ENCODE measurements at places on chromosomes 2 and 18. TPM values are rescaled to one million over a fixed set of nuclear protein-coding genes. Genes with fewer than 3 reads are reported as not detected.

Gene GAREM1
- total RNA-seq = 5.6 TPM

DNA sequence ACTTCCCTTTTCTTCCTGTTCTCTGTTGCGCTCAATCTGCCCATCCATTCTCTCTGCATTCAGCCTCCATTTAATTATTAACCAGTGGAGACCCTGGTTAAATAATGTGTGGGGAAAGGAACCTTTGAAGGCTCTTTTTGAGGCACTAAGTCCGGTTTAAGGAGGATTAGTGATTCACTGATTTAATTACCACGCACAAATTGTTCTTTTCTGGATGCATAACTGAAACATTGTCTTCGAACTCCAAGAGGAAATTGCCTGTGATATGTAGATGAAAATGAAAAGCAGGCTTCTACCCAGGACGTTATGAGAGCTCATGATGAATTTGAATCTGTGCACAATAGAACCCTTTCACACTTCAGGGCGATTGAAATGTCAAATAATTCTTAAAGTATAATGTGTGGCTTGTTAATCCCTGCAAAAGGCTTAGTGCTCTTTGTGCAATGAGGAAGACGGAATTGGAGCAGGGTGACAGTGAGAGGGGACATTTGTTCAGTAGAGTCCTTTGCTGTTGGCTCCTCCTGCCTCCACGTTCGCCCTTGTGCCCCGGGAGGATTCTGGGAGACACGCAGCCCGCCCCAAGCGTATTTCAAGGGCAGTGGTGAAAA, 51.1 kb upstream of the ZNF236 start:
- no peak for DNase-seq

- no peak for DNase-seq
Observed at GRCh38 chr2:30826481-30826880, 19.2 kb upstream of the CAPN13 start.

DNA sequence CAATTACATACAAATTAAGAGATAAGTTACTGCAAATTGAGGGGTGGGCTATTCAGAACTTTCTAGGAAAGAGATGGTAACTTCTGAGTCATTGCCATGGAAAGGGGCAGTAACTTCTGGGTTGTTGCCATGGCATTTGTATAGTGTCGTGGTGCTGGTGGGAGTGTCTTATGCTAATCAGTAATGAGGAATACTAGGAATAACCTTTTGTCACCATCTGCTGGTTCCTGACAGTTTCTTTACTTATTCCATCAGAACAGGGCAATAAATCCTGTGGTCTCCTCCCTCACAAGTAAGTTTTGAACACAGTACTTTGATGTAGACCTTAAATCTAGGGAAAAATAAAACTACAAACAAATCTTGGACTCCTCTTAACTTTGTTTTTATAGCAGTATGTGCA, 435.4 kb downstream of the BCL11A start:
- no peak for DNase-seq

- no peak for DNase-seq
Observed at GRCh38 chr2:44190526-44190925, 21.9 kb downstream of the PPM1B start.

- no peak for DNase-seq
Observed at GRCh38 chr18:68455229-68455603, 259.7 kb downstream of the TMX3 start.

Gene BOLL
- not detected for total RNA-seq

Gene SP5
- 2.2 TPM for total RNA-seq

Gene ME2
- total RNA-seq = 65.2 TPM

DNA sequence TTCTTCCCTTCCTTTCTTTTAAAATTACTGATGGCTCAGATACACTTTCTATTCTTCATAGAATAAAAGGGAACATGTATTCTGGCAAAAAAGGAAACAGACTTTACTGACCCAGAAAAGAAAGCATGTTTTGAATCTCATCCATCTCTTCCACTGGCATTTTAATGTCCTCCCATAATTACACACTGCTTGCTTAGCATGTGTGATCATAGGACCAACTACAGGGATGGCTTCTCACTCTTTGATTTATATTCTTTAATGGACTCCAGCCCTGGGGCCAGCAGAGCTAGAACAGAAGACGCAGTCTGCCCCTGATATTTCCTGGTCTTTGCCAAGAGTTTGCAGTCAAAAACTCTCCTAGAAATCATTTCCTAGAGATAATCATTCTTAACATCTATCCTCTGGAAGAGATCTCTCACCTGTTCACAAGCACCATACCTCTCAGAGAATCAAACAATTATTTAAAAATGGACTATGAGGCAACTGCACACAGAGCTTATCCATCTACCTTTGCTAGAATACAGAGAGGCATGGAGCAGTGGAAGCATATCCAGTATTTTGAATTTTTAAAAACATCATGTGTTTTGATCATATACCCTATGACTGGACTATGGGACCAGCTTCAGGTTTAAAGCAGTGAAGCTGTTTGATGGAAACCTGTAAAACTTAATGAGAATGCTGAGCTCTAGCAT, 429.1 kb downstream of the NRXN1 start:
- DNase-seq = no peak

DNA sequence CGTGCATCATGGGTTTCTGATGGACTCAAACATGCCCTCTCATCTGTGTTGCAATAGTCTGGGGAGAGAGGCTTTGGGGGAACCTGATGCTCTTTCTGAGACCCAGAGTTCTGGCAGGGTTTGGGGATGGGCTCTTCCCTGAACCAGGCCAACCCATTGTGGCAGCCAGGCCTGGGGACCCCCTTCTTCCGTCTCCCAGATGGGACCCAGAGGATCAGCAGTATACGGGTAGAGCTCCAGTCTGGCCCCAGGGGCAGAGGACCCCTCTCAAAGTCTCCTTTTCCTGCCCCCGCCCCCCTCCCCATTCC, 333.7 kb downstream of the DYSF start:
- no peak for DNase-seq
